T-cell (primary cell): ENCODE measurements at places on chromosomes 1 and 21. TPM values are rescaled to one million over a fixed set of nuclear protein-coding genes. Genes with fewer than 3 reads are reported as not detected.

GRCh38 chr1:95905818-95906395 lies 671.9 kb downstream of the RWDD3 start:
- no peak for DNase-seq

GRCh38 chr1:103256490-103256889 lies 148.2 kb upstream of the COL11A1 start:
- no peak for DNase-seq

GRCh38 chr1:20442920-20443625 lies 42.9 kb downstream of the CAMK2N1 start:
- DNase-seq: no peak

DNA sequence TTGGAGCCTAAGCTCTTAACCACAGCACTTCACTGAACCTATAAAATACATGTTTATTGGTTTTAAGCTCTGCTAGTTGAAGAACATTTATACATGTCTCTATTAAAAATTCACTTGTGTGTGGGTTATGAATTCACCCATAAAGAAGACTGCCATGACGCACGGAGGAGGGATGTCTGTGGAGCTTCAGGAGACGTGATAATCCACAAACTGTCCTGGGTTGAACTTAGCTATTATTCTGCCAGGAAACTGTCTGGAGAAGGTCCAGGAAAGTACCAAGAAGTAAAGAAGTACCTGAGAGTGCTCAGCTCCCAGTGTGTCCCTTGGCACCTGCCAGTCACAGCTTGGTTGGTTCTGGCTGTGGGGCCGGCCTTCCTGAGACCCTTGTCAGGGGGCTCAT lies 56.3 kb downstream of the DDR2 start:
- DNase-seq: no peak

DNA sequence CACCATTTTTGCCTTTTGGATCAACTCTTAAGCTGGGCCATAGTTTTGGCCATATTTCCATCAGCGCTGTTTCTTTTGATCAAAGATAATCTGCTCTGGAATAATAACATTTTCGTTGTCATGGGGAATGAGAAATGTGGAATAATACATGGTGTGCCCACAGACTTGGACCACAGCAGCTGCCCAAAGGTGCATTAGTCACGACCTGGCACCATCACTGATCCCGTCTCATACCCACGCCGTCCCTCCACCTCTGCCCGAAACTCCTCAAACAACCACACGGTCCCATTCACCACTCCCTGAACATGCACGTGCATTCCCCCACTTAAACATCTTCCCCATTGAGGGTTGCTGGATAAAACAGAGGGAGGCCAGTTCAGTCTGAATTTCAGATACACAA lies 76.9 kb downstream of the SLC66A1 start:
- no peak for DNase-seq

DNA sequence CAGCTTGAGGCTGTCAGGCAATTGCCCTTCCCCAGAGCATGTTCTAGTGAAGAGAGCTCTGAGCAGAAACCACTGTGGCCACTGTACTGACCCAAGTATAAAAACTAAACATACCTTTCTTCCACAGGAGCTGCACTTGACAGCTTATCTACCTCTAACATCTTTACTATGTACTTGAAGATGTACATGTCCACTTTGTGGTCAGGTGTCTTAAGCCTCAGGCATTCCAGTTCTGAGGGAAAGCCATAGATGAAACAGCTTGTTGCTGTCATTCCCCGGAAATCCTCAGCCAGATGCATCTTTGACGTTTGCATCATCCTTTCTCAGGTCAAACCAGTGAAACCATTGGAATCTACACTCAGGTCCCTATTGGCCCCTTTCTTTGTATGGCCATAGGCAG lies 70.4 kb downstream of the CHRM3 start:
- no peak for DNase-seq

DNA sequence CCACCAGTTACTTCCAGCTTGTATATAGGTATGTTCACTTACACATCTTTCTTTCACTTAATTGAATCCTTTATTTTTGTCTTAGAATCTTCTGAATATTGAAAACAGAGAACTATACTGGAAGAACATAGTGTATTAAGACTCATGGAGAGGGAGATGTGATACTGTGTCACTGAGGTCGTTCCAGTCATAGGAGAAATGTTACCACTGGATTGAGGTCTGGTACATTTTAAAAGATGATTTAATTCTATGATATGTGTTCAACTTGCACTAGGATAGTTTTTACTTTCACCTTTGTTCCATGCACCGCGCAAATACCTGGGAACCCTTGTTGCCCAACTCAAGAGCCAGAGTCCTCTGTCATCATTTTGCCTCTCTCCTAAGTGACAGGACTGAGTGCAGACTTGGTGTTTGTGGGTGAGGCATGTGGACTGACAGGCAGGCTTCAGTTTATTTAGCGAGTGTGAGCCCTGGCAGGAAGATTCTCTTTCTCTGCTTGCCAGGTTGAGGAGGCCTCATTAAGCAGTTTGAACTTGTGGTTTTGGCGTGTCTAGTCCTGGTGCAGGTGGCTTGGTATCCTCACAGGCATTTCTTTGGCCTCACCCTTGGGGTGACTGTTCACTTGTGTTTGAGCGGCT lies 63.7 kb downstream of the DYRK1A start:
- no peak for DNase-seq

- no peak for DNase-seq
Measured at GRCh38 chr1:61463220-61463619, 261.7 kb downstream of the TM2D1 start.

DNA sequence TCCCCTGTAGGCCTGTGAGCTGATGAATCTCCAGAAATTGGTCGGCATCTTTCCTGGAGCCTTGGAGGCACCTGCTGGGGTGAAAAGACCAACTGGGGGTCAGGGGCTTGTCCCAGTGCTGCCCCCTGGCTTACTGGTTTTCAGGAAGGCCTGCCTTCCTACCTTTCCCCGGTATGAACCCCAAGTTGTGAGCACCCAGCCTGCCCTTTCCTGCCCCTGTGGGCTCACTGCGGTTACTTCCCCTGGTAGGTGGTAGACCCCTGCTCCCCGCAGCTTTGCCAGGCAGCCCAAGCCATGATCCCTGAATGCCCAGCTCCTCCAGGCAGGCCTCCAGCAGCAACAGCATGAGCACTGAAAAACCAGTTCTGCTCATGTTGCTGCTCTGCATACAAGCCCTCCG lies 10.2 kb downstream of the DMRTB1 start:
- no peak for DNase-seq

DNA sequence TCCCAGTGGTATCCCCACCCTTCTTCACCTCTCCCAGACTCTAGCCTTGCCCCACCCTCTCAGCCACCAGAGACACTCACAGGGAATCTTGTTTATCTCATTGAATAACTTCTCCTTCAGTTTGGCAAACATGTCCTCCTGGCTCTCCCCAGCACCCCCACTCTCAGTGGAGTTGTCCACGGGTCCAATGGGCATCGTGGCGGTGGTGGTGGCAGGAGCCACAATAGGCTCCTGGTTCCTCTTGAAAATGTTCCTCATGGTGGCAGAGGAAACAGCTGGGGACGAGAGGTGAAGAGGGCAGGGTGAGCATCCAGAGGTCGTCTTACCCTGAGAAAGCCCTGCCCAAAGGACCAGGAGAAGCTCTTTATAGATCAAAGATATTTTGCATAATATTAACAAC lies 104.7 kb downstream of the SYT2 start:
- DNase-seq: no peak

DNA sequence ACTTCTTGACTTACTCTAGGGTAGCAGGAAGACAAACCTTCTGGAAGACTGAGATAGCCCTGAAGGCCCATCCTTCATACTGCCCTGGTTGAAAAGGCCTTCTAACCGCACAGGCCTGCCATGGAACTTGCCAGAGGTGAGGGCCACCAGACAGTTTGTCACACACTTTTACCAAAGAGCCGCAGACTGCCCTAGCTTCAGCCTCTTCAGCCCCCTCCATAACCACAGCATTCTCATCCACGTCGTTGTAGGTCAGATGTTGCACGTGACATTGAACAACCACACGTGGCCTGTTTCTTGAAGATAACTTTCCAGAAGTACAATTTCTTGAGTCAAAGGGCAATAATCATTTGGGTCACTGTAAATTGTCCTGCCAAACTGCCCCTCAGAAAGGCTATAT lies 18.9 kb downstream of the ZNF362 start:
- no peak for DNase-seq

- no peak for DNase-seq
Measured at GRCh38 chr1:20702416-20702815, 15.4 kb downstream of the KIF17 start.

- no peak for DNase-seq
Measured at GRCh38 chr21:15986277-15986676, 256.5 kb downstream of the USP25 start.

DNA sequence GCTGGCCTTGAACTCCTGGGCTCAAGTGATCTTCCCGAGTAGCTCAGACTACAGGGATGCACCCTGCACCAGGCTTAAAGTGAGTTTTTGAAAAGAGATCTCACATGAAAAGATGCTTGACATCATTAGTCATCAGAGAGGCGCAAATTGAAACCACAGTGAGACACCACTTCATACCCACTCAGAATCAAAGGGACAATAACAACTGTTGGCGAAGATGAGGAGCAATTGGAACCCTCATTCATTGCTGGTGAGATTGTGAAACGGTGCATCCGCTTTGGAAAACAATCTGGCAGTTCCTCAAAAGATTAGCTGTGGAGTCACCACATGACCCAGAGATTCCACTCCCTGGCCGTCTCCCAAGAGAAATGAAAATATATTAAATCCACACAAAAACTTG lies 122.3 kb downstream of the PGBD5 start:
- no peak for DNase-seq

- DNase-seq: no peak
Measured at GRCh38 chr1:47950471-47950870, 46.7 kb downstream of the TRABD2B start.

GRCh38 chr1:118481126-118481525 lies 296.1 kb upstream of the SPAG17 start:
- no peak for DNase-seq

DNA sequence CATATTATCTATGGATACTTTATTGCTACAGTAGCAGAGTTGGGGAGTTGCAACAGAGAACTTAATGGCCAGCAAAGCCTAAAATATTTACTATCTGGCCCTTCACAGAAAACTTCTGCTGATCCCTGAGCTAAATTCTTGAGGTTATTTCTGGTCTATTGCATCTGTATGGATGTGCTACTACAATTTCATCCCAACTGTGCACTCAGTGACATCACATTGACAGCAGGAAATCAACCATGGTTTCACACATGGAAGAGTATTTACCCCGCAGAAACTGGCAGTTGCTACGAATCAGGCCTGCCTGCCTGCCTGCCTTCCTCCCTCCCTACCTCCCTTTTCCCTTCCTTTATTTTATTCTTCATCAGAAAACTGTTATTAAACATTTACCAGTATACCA lies 12.1 kb downstream of the CLCA2 start:
- DNase-seq: no peak

- peak; percentile 12 for DNase-seq
Measured at GRCh38 chr1:174875306-174875705, 124.4 kb upstream of the CACYBP start.

- no peak for DNase-seq
Measured at GRCh38 chr1:34408011-34408410, 231.3 kb downstream of the C1orf94 start.

GRCh38 chr21:41877901-41878830 lies 978 bp downstream of the PRDM15 start:
- peak; percentile 24 for DNase-seq

GRCh38 chr1:33464552-33464951 lies 7.9 kb upstream of the ZSCAN20 start:
- DNase-seq: no peak

The ZNF670 gene
- 2.5 TPM for total RNA-seq

The ASAP3 gene
- 2.4 TPM for total RNA-seq

The KIFAP3 gene
- 13.8 TPM for total RNA-seq

The NIBAN1 gene
- 47.9 TPM for total RNA-seq

The CCDC17 gene
- total RNA-seq: 7.1 TPM

The CDC20 gene
- 1.6 TPM for total RNA-seq

The GABRD gene
- total RNA-seq: 1.1 TPM
